ENCODE measurements at places on chromosomes 12 and 14. TPM values are rescaled to one million over a fixed set of nuclear protein-coding genes. Genes with fewer than 3 reads are reported as not detected.

- DNase-seq = no peak
- H3K27ac ChIP-seq = no peak overlapping the region
- no peak overlapping the region for H3K4me3 ChIP-seq
- H3K4me1 ChIP-seq = no peaks in the 10 kb centered on the region
- H3K27me3 ChIP-seq = no peaks in the 10 kb centered on the region
- H3K36me3 ChIP-seq = no peaks in the 10 kb centered on the region
Observed at GRCh38 chr12:77236066-77236465, 170.7 kb upstream of the E2F7 start.

- DNase-seq = no peak
- no peak overlapping the region for H3K4me3 ChIP-seq
- H3K36me3 ChIP-seq = no peaks in the 10 kb centered on the region
Observed at GRCh38 chr14:48586099-48586498, 910.7 kb upstream of the MDGA2 start.

DNA sequence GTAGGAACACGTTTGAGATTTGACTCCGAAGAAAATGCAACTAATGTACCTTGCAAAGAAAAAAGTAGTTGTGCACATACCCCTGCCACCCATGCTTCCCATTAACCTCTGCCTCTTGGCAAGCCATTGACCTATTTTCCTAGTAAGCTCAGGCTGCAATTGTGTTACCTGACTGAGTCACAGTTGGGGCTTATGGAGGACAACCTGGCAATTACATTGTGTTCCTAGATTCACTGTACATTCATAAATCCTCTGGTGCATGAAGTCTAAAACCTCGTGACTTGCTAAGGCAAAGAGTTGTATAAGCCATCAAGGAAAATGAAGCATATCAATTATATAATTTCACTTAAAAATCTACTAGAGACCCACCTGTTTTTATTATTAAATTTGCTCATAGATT is 62.0 kb upstream of the DUSP6 start:
- H3K36me3 ChIP-seq = no peaks in the 10 kb centered on the region
- no peaks in the 10 kb centered on the region for H3K4me1 ChIP-seq
- H3K27me3 ChIP-seq = no peaks in the 10 kb centered on the region
- DNase-seq = no peak
- no peak overlapping the region for H3K27ac ChIP-seq

DNA sequence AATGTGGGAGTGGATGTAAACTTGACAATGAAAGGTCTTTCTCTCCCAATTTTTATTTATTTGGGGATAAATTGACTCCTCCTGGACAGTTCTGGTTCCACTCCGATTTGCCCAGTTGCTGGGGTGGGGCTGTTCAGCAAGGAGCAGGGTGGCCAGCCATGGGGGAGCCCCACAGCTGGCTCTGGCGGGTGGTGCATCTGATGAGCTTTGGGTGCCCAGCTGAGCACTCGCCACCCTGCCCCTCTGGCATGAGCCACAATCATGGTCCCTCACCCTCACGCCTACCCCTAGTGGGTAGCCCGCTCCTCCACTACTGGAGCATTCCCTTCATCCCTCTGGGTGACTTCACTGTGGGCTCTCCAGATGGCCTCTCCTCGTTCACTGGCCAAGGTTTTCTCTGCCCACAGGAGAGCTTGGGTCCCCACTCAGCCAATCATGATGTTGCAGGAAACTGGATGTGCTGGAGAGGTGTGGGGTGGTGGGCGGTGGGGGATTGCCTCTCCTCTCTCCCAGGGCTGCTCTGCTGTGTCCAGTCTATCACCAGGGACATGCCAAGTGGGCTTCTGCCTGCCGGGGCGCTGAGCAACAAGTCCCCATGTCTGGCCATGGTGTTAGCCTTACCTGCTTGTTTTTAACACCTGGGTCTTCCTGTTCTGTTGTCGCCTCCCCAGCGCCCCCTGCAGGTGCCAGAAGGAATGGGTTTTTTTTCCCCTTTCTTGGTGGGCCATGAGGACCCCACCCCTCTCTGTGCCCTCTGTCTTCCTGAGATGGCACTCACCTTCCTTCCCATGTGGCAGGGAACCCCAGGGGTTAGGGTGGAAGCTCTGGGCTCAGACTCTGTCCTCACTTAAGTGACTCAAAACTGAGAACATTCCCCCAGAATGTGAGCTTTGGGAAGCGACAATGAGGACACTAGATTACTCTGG is 3.4 kb downstream of the CYP46A1 start:
- no peaks in the 10 kb centered on the region for H3K4me1 ChIP-seq
- H3K27me3 ChIP-seq = no peaks in the 10 kb centered on the region
- no peaks in the 10 kb centered on the region for H3K36me3 ChIP-seq
- no peak overlapping the region for H3K4me3 ChIP-seq
- H3K27ac ChIP-seq = no peak overlapping the region

GRCh38 chr12:120971299-120972180 is 6.8 kb upstream of the HNF1A start:
- H3K27ac ChIP-seq = no peak overlapping the region
- H3K4me1 ChIP-seq = no peaks in the 10 kb centered on the region
- H3K36me3 ChIP-seq = no peaks in the 10 kb centered on the region
- no peaks in the 10 kb centered on the region for H3K27me3 ChIP-seq

DNA sequence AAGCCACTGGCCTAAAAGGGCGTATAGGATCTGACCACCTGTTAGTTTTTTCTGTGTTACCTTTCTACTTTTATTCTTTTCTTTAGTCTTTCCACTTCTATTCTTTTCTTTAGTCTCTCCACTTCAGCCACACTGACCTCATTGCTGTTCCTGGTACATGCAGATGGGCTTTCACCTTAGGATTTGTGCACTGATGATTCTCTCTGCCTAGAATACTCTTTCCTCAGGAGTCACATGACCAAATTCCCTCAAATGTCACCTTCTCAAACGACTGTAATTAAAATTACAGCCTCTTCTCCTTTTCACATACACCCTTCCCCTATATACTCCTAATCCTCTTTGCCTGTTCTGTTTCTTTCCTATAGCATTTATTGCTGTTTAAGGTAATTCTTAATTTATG is 36.0 kb downstream of the GPHN start:
- no peak overlapping the region for H3K27ac ChIP-seq
- no peaks in the 10 kb centered on the region for H3K36me3 ChIP-seq
- DNase-seq = no peak
- no peak overlapping the region for H3K4me3 ChIP-seq

GRCh38 chr12:22971701-22972191 is 346.8 kb downstream of the ETNK1 start:
- no peaks in the 10 kb centered on the region for H3K36me3 ChIP-seq
- H3K27me3 ChIP-seq = no peaks in the 10 kb centered on the region
- H3K4me3 ChIP-seq = no peak overlapping the region
- H3K27ac ChIP-seq = no peak overlapping the region

- no peak overlapping the region for H3K27ac ChIP-seq
- DNase-seq = no peak
- no peaks in the 10 kb centered on the region for H3K4me1 ChIP-seq
Observed at GRCh38 chr12:93106910-93107309, 177.8 kb upstream of the EEA1 start.

DNA sequence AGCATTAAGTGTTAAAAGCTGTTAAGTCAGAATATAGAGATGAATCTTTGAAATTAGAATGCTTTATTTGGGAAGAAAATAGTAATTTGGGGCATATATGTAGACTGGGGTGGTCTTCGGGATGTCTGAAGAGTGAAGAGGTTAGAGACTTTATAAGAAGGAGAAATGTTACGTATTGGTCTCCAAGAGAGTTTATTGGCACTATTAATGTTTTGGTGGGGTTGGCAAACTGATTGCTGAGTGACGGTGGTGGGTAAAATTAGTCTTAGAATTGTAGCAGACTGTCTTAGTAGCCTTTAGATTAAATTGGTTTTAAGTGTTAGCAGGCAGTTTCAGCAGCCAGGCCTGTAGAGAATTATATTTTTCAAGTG is 4.9 kb upstream of the ATP23 start:
- DNase-seq = no peak
- peak overlapping the region; percentile 85 for H3K4me3 ChIP-seq
- no peaks in the 10 kb centered on the region for H3K36me3 ChIP-seq

GRCh38 chr14:60101786-60102185 is 10.1 kb downstream of the PCNX4 start:
- no peak overlapping the region for H3K27ac ChIP-seq
- peaks cover 2% of the 10 kb centered on the region for H3K4me1 ChIP-seq
- no peak for DNase-seq

- no peaks in the 10 kb centered on the region for H3K27me3 ChIP-seq
- H3K36me3 ChIP-seq = peaks cover 4% of the 10 kb centered on the region
- no peak for DNase-seq
- no peak overlapping the region for H3K4me3 ChIP-seq
- H3K4me1 ChIP-seq = no peaks in the 10 kb centered on the region
Observed at GRCh38 chr14:70489579-70490200, 37.7 kb downstream of the ADAM21 start.

- H3K4me3 ChIP-seq = no peak overlapping the region
- H3K27ac ChIP-seq = no peak overlapping the region
- H3K36me3 ChIP-seq = peaks cover 5% of the 10 kb centered on the region
- H3K27me3 ChIP-seq = no peaks in the 10 kb centered on the region
Observed at GRCh38 chr14:64727551-64728071, 23.4 kb downstream of the PLEKHG3 start.

DNA sequence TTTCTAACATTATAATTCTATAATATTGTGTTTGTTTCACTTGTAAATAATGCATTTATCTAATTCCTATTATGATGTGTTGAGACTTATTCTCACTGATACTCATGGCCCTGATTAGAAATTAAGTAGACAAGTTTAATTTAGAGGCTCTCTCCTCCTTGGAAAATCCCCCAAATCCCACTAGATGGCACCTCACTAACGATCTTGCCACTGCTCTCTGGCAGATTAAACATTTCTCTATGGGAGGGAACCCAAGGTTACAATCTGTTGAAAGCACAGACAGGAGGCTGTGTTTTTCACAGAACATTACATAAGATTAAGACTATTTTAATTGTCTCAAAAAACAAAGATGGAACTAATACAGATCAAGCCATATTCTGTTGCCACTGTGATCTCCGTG is 318.7 kb downstream of the LRFN5 start:
- H3K27me3 ChIP-seq = no peaks in the 10 kb centered on the region
- DNase-seq = no peak
- no peaks in the 10 kb centered on the region for H3K36me3 ChIP-seq
- no peak overlapping the region for H3K4me3 ChIP-seq
- no peaks in the 10 kb centered on the region for H3K4me1 ChIP-seq
- H3K27ac ChIP-seq = no peak overlapping the region

DNA sequence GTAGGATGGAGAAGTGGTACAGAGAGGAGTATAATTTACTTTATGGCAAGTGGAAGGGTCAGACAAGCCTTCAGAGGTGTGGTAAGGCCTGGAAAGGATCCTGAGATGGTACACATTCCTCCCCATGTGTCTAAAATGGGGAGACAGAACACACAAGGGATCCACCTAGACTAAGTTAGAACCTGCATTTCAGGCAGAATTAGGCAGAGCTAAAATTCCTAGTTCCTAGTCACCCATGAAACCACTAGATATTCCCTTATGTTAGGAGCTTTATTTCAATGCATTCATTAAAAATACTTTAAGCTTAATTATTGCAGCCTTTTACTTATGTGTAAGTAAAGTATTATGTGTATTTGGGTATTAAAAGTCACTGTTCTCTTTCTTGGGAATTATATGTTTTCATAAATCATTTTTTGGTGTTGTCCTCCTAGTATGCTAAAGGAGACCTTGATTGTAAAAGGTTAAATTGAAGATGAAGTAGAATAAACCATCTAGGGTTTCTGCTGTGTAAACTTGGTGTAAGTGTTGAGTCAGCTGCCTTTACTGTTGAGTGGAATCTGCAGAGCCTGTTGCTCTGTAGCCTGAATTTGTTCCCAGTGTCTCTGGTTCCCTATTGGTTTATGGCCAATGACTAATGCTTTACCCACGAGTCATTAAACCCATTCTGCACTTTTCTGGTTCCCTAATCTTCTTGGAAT is 423.2 kb downstream of the ATP23 start:
- H3K4me3 ChIP-seq = no peak overlapping the region
- H3K27ac ChIP-seq = no peak overlapping the region
- no peaks in the 10 kb centered on the region for H3K4me1 ChIP-seq
- no peaks in the 10 kb centered on the region for H3K36me3 ChIP-seq
- no peaks in the 10 kb centered on the region for H3K27me3 ChIP-seq

TMEM179 gene
- total RNA-seq = not detected

CEBPE gene
- 0.29 TPM for total RNA-seq

PPP1R1A gene
- 9.0 TPM for total RNA-seq

SNW1 gene
- 60.5 TPM for total RNA-seq
